ENCODE measurements at places on chromosomes 5 and 9. TPM values are rescaled to one million over a fixed set of nuclear protein-coding genes. Genes with fewer than 3 reads are reported as not detected.

Gene LYSMD3
- 5.2 TPM for total RNA-seq

Gene LMX1B
- 0.85 TPM for total RNA-seq

Gene FAM153A
- not detected for total RNA-seq

Gene NEUROG1
- total RNA-seq: not detected

Gene SIT1
- total RNA-seq: not detected

Gene GFPT2
- 32.9 TPM for total RNA-seq

Gene PCDHGA1
- total RNA-seq: 2.5 TPM

Gene LAMC3
- 1.5 TPM for total RNA-seq

Gene PCDHGB1
- total RNA-seq: 4.5 TPM

Gene TLX3
- not detected for total RNA-seq

Gene NREP
- 38.3 TPM for total RNA-seq

Gene GPSM1
- total RNA-seq: 65.9 TPM

Gene FPGS
- 85.7 TPM for total RNA-seq

Gene OLFM1
- 0.13 TPM for total RNA-seq

Gene ABITRAM
- 10.1 TPM for total RNA-seq

Gene RPL12
- total RNA-seq: 2,783 TPM

Gene HTR4
- total RNA-seq: not detected
